ENCODE measurements at places on chromosomes 6 and 20.

DNA sequence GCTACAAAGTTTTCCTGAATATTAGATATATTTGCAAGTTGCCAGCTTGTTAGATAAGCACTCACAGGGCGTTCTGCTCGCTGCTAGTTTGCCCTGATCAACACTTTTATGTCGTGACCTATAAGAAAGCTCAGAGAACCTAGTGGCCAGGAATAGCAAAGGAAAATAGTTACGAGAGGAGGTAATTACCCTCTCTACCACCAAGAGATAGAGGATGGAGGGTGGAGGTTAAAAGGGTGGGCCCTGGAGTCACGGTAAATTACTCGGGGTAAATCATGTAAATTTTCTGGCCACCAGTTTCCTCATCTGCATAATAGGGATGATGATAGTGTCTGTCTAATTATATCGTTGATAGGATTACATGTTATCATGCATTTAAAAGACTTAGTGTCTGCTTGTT is 87.2 kb downstream of the JPH2 start:
- no peak for DNase-seq

DNA sequence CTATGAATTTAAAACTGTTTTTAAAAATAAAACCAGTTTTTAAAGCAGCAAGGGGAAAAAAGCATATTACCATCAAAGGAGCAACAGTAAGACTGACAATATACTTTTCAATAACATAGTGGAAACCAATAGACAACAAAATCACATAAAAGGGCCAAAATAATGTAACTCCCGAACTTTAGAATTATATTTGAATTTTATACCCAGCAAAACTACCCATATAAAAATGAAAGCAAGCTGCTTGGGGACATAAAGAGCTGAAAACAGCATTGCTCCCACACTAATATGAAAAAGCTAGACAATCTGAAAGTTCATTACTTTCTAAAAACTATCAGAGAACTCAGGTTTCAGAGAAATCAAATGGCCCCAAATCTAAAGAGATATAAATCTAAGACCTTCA is 199.4 kb upstream of the ARID1B start:
- DNase-seq: no peak

- DNase-seq: no peak
Observed at GRCh38 chr6:31721351-31722020, at the start of gene LY6G6C. Gene LY6G6C (minus strand): TSS chr6:31721746. CDS start chr6:31721679, 67 bp downstream.

GRCh38 chr6:6766230-6766905 is 177.8 kb downstream of the LY86 start:
- DNase-seq: no peak

GRCh38 chr6:117601811-117602150 is 530 bp downstream of the GOPC start:
- no peak for DNase-seq

GRCh38 chr20:37907330-37907676 is 4.4 kb downstream of the VSTM2L start:
- DNase-seq: no peak

DNA sequence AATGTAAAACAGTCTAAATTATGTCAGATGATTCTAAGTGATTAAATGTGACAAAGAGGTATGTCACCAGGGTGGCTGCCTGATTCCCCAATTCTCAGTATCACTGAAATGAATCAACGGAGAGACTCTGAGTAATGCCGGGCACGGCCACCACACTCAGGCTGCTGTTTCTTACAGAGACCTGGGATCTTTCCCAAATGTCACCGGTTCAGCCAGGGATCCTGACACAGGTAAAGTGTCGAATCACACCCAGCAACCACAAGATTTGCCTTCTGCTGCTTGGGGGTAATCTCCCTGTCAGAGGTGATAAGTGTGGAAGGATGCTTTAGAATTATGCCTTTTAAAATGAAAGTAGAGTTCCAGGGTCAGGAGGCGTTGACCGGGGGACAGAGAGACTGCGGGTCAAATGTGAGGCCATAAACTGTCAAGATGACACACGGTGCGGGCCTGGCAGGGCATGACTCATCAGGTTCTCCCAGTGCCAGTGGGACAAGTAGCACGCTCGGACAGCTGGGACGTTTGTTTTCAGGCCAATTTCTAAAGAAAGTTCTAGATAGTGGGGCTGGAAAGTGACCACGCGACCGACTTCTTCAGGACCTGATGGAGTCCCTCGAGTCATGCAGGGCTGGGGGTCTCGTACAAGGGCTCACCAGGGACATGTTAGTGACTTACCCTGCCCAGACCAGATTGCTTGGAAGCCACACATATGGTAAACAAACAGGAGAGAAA is 48.9 kb downstream of the PRDM1 start:
- no peak for DNase-seq

DNA sequence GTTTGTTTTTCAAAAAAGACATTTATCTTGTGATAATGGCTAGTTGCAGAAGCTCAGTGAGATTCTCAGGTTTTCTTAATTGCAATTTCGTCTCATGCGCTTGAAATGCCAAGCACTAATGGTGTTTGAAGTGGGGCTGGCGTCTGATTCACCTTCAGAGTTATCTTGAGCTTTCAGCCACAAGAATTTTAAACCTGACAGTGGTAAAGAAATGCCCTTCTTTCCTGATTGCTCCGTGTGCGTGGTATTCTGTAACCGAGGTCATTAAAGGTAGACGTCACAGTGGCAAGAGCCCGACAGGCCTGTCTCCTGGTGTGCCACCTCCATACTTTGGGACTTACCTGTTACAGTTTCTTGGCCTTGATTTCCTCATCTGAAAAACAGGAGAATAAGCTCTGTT is 126.5 kb upstream of the QKI start:
- DNase-seq: no peak

DNA sequence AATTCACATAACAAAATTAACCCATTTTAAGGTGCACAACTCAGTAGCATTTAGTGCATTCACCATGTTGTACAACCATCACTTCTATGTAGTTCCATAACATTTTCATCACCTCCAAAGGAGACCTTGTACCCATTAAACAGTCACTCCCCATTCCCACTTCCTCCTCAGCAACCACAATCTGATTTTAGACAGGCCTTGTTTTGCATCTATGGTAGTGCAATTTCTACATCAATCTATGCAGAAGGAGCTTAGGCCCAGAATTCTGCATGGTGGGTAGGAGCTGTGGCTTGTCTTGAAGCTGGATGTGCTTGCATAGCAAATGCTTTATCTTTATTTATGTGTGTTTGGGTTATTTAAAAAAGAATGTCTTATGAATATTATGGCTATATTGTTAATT is 13.5 kb upstream of the HLA-DQA1 start:
- DNase-seq: no peak

GRCh38 chr20:38128691-38129090 is 36.4 kb downstream of the TGM2 start:
- DNase-seq: no peak

DNA sequence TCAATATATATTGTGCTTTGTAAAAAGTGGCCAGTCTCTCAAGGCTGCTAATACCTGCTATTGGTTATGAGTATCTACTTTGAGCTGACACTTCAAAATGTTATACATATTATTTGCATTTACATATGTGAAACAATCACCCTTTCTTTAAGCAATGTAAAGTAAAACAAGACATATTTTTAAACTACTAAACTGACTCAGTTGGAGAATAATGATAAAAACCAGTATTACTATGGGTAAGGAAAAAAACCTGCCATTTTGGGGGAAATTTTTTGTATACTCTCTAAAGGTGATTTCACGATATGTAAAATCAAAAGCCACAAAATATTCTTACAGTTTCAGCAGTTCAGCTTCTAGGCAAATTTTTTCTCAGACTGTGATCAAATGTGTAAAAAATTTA is 232.3 kb downstream of the PRL start:
- DNase-seq: no peak

DNA sequence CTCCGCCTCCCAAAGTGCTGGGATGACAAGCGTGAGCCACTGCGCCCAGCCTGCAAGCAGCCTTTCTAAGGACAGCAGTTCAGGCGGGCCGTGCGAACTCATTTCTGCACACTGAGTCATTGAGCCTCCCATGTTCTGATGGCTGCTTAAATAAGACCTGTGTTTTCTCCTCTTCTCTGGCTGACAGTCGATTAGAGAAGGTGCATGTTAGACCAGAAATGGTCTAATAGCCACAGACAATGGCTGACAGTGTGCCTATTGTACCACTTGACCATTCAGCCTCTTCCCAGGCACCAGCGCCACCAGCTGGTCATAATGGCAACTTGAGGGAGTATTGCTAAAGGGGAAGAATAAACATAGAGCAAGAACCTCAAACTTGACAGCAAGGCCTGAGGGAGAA is 6.2 kb downstream of the CST11 start:
- DNase-seq: peak; percentile 68

DNA sequence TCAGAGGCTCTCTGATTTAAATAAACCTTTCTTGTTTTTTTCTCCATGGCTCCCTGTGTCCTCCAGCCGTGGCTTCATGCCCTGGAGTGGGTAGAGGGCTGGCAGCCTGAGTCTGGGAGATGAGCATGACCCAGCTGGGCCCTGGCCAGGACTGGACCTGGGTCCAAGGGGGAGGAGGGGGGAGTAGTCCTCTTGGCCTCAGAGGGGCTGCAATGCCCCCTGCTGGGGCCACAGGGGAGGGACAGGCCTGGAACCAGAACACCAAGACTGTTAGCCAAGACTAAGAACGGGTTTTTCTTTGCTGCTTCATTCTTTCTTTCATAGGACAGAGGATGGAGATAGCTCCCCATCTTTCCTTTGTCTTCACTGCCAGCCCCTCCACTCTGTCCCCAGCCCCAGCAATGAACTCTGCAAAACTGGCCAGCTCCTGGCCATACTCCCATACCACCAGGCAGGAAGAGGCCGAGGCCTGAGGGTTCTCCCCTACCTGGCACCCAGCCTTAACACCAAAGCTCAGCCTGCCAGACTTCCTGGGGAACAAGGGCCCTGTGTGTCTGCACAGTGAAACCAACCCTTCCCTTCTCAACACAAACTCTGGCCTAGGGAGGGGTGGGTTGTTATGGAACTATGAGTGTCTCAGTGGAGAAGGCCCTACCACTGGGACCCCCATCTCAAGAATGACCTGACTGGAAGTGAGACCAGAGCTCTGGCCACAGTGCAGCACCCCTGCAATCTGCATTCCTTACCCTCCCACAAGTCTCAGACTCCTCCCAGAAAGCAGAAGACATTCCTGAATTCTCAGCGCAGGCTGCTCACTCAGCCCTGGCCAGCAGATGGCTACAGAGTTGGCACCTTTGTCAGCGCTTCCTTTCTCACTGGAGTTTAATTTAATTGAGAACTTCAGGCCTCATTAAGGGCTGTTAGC is 11.0 kb downstream of the SLC29A1 start:
- peak; percentile 65 for DNase-seq

DNA sequence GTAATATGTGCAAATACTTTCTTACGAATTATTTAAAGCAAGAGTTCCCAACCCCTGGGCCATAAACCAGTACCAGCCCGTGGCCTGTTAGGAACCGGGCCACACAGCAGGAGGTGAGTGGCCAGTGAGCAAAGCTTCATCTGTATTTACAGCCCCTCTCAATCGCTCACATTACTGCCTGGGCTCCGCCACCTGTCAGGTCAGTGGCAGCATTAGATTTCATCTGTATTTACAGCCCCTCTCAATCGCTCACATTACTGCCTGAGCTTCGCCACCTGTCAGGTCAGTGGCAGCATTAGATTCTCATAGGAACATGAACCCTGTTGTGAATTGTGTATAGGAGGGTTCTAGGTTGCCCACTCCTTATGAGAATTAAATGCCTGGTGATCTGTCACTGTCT is 142.0 kb downstream of the RNASET2 start:
- no peak for DNase-seq

DNA sequence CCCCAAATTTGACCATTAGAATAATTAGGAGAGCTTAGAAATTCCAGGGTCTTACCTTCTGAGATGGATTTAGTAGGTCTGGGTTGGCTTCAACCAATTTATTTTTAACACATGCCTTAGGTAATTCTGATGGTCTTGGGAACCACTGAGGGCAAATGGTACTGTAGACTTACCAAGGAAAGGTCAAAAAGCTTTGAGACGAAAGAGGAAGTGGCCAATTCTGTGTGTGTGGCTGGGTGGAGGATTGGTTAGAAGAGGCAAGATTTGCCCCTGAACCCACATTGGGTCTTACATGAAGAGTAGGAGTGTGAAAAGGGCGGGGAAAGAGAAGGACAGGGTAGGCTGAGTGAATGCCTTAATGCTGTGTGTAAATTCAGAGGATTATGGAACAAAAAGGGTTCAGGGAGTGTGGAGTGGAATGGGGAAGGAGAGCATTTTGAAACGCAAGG is 2.7 kb downstream of the ITCH start:
- no peak for DNase-seq

DNA sequence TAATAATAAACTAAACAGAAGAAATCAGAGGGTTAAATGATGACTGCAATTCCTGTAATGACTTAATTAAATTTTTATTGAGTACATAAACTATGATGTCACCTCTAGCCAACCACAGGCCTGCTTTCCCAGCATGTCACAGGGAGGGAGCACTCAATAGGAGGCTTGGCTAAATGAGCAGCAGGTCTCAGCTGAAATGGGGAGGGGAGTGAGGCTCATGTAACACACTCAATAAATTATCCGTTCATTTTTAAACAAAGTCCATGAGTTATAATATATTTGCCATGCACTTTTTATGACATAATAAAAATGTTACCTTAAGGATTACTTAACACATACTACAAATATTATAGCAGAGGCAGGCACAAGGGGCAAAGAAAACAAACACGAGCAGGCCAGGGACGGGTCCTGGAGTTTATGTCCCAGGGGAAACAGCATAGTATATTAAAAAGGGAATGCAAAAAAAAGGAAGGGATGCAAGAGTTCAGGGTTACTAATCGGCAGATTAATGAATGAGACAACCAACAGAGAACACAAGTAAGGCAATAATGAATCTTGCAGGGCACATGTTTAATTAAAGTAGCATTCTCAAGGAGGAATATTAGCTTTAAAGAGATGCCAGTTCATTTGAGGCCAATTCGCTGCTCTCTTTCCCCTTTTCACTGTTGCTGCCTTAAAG is 27.1 kb upstream of the FAM83C start:
- DNase-seq: no peak

DNA sequence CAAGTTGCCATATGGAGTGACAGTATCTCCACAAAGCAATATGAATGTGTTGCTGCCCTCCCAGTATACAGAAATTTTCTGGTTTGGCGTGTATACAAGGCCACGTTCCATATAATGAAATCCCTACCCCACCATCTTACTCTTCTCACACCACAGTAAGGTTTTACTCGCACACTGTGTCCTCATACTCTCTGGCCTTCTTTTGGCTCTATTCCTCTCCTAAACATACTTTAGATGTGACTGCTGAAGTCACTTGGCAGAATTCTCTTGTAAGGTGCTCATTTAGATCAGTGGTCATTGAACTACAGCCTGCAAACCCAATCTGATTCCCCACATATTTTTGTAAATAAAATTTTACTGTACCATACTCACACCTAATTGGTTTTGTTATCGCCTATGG is 123.2 kb downstream of the RFPL4B start:
- DNase-seq: no peak
